ENCODE measurements at places on chromosomes 7 and 10. TPM values are rescaled to one million over a fixed set of nuclear protein-coding genes. Genes with fewer than 3 reads are reported as not detected.

Gene MMP21
- not detected for total RNA-seq

Gene PALS2
- total RNA-seq = 13.2 TPM

Gene ORC5
- total RNA-seq = 21.2 TPM

Gene TMEM270
- total RNA-seq = not detected

Gene CHCHD1
- total RNA-seq = 31.4 TPM

Gene FHIP2A
- 34.3 TPM for total RNA-seq

Gene LAMB1
- total RNA-seq = not detected

Gene RASSF4
- 1.2 TPM for total RNA-seq
